ENCODE measurements at places on chromosomes 12 and 14.

- no peak for DNase-seq
Measured at GRCh38 chr12:21818627-21819026, 44.1 kb upstream of the KCNJ8 start.

- DNase-seq: no peak
Measured at GRCh38 chr14:54845641-54846040, 57.0 kb downstream of the GCH1 start.

- no peak for DNase-seq
Measured at GRCh38 chr12:6205144-6205539, 4.9 kb downstream of the CD9 start.

- no peak for DNase-seq
Measured at GRCh38 chr14:77123381-77124325, 17.9 kb downstream of the ZDHHC22 start.

DNA sequence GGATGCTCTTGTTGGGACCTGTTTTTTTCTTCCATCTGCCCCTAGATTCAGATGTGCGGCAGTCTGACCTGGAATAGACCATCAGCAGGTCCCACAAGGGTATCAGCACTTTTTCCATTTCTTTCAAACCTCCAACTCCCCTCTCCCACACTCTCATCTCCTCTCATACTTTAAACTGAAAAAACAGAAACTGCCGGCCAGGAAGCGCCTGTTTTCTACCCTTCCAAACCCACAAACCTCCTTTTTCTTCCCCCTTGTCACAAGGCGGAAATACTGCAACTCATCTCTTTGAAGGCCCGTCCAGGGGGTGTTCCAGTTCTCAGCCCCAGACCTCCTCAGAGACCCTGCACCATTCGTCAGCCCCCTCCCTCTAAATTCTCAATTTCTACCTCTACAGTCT, 62.5 kb upstream of the FKBP4 start:
- no peak for DNase-seq

DNA sequence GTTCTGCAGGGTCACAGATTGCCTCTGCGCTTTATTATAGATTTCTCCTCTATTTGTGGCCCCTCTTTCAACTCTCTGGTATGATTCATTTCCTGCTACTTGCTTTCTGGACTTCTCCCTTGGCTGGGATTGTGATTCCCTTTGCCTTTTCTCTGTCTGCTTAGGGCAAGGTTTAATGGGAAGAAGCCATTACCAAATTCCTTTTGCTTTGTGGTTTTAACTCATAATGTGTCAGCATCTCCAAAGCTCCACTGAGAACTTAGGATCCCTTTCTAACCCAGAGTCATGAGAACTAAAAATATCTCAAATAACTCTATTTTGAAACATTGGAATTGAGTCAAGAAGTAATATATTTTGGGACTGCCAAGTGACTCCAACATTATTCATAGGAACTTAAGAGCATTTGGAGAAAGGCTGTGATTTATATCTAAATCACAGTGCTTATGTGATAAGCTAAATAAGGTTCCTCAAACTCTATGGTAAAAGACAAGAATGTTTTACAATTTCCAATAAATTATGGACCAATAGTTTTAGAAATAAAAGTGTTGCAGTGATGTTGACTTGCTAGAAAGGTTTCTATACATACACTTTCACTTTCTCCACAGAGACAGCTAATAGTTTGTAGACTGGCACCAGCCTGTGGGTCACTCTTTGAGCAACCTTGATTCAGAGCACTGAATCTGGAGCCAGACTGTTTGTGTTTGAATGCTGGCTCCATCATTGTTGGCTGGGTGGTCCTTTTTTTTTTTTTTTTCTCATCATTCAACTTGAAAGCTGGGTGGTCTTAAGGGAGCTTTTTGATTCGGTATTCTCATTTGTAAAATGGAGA, 93.9 kb downstream of the DACT1 start:
- no peak for DNase-seq

GRCh38 chr14:79569072-79569471, 642.2 kb downstream of the DIO2 start:
- no peak for DNase-seq

DNA sequence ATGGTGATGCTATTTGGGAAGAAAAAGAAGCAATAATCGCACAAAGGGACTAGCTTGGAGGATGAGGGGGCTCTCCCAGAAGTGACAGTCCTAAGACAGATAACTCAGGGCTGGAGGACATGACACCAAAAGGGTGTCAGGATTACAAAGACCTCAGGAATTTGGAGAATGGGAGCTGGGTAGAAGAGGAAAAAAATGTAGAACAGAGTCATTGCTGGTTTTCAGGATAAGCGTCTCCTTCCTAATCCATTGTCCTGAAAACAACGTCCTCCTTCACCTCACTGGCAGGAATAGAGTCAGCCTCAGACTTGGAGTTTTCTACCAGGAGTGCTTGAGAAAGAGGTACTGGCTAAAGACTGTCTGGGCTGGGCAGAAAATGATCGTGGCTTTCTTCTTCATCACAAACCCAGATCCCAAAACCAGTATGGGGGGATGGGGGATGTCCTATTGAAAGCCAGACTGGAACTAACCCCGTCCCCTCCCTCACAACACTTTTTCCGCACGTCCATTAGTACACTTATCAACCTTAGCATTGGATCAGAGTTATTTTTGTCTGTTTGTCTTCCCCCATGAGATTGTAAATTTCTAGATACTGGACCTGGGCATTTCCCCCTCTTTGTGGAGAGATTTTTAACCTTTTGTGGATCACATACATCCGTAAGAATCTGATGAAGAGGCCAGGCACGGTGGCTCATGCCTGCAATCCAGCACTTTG, 14.3 kb downstream of the B4GALNT3 start:
- DNase-seq: no peak

DNA sequence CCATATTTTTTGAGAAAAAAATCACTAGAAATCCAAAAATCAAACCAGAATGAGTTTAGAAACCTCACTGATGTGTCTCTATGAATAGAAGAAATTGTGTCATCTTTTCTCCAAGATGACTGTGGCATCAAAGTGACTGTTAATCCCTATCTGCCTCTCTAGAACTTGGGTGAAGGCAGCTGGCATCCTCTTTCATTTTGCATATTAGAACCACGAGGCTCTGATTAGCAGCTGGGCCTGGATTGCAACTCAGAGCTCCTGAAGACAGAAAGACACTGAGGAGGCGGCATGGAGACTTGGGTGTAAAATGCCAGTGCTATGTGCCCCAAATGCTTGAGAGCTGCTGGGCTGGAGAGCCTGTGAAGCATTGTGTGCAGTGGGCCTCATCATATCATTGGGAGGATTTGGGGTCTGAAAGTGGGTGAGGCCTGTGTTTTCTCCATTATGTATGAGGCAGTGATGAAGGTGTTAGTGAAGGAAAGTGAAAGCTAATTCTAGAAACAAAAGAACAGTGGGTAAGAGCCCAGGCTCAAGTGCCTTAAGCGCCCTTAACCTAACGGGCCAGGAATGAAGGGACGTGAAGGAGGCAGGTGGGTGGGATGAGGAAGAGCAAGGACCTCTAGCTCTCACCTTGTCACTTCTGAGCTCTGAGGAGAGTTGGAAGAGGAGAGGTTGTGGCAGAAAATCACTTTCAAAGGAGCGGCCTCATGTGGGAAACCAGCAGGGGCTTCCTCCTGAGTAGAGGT, 26.2 kb downstream of the NKX2-8 start:
- no peak for DNase-seq

GRCh38 chr12:115032521-115032920, 348.5 kb upstream of the TBX3 start:
- DNase-seq: no peak

- DNase-seq: no peak
Measured at GRCh38 chr12:96496944-96497343, 7.6 kb downstream of the CFAP54 start.

- DNase-seq: no peak
Measured at GRCh38 chr14:50103558-50103957, 12.8 kb downstream of the VCPKMT start.

- DNase-seq: no peak
Measured at GRCh38 chr12:124592050-124592449, 24.6 kb upstream of the NCOR2 start.

DNA sequence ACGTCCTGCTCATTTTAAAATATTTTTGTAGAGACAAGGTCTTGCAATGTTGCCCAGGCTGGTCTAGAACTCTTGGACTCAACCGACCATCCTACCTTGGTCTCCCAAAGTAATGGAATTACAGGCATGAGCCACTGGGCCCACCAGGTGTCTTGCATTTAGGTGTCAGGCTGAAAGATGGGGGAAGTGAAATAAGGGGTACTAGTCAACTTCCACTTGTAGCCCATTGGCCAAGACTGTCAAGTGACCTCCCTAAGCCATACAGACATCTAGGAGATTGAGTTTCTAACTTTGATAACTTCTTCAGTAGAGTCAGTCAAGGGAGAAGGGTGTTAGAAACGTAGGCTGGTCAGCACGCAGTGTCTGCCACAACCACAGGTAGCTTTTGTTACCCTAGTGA, 32.0 kb downstream of the ARF6 start:
- DNase-seq: no peak

DNA sequence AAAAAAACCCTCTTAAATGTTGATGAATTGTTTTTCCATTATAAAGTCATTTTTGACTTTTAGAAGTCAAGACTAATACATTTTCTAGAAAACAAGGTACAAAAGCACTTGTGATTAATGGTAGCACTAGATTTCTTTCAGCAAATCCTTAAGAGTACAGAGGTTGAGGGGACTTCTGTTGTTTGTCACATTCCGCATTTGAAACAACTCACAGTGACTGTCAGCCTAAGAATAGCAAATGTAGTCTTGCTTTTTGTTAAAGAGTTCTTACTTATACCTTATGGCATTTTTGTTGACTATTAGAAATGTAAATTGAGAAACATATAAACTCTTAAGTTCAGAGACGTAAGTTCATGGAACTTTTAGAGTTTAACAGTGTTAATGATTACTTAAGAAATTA, 16.4 kb downstream of the YARS2 start:
- DNase-seq: no peak

- DNase-seq: no peak
Measured at GRCh38 chr12:13691598-13691997, 289.8 kb downstream of the GRIN2B start.

- DNase-seq: no peak
Measured at GRCh38 chr14:102898776-102899515, 23.5 kb upstream of the AMN start.

- DNase-seq: no peak
Measured at GRCh38 chr14:67411370-67411769, 595 bp downstream of the PLEK2 start.

DNA sequence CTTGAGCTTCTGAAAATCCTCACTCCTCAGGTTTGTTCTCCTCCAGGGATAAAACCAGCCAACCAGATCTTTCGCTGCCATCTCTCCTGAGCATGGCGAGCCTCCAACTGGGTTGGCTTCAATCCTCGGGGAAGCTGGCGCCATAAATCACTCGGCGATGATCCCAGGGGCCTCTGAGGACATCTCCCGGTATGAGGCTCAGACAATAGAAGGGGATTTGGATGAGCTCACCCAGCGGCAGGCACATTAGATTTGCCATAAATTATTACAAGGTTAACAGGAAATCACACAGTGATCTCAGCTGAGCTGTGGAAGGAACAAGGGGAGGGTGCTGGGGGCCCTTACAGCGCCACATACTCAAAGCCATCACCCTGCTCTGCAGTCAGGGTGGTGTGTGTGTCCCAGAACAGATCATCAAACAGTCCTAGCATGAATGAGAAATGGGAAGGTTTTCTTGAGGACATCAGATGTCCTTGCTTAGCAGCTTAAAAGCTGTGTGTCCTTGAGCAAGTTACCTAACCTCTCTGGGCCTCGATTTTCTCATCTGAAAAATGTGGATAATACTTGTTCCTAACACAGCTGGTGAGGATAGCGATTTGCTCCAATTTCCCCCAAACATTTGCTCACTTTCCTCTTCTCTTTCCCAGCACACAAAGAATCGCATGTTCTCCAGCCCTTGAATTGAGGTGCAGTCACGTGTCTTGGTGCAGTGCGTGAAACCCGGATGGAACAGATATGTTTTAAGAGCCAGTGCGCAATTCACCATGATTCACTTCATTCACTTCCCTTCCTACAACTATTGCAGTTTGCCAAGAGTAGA, 142.8 kb downstream of the SCARB1 start:
- DNase-seq: no peak

DNA sequence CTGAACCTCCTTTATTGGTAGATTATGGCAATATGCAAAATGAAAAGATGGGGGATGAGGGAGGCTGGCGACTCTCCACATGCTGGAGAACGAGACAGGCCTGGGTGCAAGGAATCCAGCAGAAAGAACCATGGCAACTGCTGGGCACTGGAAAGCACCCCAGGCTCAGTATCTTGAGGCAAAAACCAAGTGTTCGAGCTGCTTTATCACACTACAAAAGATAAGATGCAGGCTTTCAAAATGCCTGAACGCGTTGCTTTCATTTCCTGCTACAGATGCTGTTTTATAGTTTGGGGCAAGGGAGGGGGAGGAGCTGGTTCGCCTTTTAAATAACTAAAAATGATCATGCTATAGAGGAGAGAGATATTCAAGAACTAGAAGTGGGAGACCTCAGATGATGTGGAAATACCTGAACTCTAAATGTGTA, 38.9 kb downstream of the NIN start:
- no peak for DNase-seq

GRCh38 chr12:94621662-94622359, 28.5 kb downstream of the TMCC3 start:
- DNase-seq: peak; percentile 69

GRCh38 chr14:49058511-49058910, 527.7 kb downstream of the RPS29 start:
- no peak for DNase-seq

DNA sequence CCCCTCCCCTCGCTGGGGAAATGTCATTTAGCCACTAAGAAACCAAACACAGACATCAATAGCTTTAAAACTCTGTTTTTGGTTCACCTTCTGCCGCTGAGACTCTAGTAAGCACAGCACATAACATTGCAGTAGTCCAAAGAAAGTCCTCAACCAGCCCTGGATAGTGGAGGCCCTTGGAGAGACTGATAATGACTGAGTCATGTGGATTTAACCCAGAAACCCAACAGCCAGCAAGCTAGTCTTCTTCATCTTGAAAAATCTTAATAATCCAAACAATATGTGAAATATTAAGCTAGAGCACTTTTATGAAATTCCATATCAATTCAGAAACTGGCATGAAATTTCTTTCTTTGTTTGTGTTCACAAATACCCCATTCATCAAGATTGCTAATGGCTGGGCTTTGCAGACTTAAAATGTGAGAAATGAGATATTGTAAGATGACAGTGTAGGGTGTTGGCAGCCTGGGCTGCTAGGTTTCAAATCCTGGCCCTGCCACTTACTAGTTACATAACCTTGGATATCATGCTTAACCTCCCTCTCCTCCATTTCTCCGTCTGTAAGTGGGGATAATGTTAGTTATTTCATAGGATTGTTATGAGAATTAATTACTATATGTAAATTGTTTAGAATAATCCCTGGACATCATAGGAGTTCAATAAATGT, 40.1 kb downstream of the RERG start:
- DNase-seq: no peak

DNA sequence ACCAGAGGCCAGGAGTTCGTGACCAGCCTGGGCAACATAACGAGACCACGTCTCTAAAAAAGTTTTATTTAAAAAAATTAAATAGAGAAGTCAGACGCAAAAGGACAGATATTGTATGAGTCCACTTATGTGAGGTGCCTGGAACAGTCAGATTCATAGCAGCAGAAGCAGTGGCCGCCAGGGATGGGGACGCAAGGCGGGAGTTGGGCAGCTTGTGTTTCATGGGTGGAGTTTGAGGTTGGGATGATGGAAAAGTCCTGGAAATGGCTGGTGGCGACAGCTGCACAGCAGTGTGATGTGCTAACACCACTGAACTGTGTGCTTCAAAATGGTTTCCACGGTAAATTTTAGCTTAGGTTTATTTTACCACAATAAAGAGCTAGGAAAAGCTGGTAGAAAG, 57.6 kb upstream of the DDX11 start:
- no peak for DNase-seq
